ENCODE measurements at places on chromosomes 2 and 18.

GRCh38 chr2:77294474-77294873 is 227.7 kb downstream of the LRRTM4 start:
- DNase-seq = no peak

DNA sequence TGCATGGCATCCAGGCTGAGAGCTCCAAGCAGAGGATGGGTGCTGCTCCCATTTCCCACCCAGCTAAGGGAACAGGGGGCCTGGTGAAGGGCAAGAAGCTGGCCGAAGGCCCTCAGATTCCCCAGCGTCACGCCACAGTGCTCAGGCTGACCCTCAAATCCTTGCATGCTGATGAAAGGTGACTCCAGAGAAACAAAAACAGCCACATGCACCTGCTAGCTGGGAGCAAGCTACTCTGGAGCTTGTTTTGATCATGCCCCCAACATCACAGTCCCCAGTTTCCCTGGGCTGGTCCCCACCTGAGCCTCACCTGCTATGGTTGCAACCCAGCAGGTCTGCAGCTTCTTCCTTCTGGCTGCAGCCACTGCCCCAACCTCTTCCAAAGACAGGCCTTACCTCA is 13.3 kb downstream of the RAB11FIP5 start:
- DNase-seq = no peak

DNA sequence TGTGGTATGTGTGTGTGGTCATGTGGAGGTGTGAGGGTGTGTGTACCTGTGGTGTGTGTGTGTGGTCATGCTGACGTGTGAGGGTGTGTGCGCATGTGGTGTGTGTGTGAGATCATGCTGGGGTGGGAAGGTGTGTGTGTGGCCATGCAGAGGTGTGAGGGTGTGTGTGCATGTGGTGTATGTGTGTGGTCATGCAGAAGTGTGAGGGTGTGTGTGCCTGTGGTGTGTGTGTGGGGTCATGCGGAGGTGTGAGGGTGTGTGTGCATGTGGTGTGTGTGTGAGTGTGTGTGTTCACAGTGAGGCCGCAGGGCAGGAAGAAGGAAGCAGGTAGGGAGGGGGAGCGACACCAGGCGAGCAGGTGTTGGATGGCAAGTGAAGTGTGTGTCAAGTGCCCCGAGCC is 259.0 kb downstream of the LOXHD1 start:
- no peak for DNase-seq

DNA sequence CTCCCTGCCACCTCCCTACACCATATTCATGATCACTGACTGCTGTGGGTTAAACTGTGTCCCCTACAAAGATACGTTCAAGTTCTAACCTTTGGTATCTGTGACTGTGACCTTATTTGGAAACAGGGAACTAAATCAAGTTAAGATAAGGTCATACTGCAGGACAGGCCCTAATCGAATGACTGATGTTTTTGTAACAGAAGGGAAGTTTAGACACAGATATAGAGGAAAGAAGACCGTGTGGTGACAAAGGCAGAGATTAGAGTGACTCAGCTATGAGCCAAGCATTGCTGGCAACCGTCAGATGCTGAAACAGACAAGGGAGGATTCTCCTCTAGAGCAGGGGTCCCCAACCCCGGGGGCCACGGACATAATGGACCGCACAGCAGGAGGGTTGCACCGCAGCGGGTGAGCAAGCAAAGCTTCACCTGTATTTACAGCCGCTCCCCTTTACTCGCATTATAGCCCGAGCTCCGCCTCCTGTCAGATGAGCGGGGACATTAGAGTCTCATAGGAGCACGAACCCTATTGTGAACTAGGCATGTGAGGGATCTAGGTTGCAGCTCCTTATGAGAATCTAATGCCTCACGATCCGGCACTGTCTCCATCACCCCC is 28.9 kb upstream of the RNF152 start:
- DNase-seq = no peak

DNA sequence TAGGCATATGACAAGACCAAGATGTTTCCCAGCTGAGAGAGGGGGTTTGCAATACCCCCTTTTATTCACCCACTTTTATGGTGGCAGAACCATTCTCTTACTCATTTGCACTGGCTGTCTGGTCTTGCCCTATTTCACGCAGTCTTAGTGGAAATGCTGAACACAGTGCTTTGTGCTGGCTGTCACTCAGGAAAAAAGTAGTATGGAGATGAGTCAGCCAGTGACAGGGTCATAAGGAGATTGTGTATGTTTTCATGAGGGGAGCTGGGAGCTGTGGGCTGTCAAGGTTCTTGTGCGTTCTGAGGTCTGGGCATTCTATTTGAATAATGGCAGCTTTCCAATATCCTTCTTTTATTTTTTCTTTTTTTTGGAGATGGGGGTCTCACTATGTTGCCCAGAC is 10.9 kb upstream of the CNRIP1 start:
- no peak for DNase-seq

- DNase-seq = peak; percentile 91
Observed at GRCh38 chr2:12716282-12717190, at the start of gene TRIB2. TSS of gene TRIB2 (plus strand) at chr2:12716936. CDS start at chr2:12718308, 1,372 bp downstream.

- peak; percentile 60 for DNase-seq
Observed at GRCh38 chr2:174593574-174594203, 3.9 kb downstream of the WIPF1 start.
